ENCODE measurements at places on chromosomes 1 and 21.

DNA sequence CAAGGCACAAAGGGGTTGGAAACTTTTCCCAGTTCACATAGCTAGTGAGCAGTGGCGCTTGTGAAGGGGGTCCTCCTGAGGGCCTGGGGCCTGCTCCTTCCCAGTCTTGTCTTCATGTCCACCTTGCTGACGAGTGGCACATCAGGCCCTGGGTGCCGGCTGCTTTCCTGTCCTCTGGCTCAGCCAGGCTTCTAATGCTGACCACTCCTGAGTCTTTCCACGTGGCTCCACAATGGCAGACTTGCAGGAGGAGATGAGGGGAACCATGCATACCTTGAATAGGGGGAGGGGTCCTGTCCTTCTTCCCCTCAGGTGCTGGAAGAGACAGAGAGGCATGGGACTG, 38.7 kb downstream of the MAPKAPK2 start:
- no peak for DNase-seq

GRCh38 chr1:114725230-114725629, 8.7 kb upstream of the NRAS start:
- no peak for DNase-seq

- no peak for DNase-seq
Measured at GRCh38 chr1:64343823-64344190, 126.1 kb upstream of the CACHD1 start.

GRCh38 chr1:188237573-188238348, 1409.0 kb downstream of the PLA2G4A start:
- no peak for DNase-seq

GRCh38 chr1:210787800-210788199, 346.1 kb downstream of the KCNH1 start:
- DNase-seq, result no peak

GRCh38 chr1:244066954-244067716, 16.1 kb downstream of the ZBTB18 start:
- no peak for DNase-seq

GRCh38 chr21:23111070-23111600, 2112.9 kb downstream of the NCAM2 start:
- no peak for DNase-seq

- no peak for DNase-seq
Measured at GRCh38 chr1:161195171-161195570, 3.7 kb downstream of the ADAMTS4 start.

DNA sequence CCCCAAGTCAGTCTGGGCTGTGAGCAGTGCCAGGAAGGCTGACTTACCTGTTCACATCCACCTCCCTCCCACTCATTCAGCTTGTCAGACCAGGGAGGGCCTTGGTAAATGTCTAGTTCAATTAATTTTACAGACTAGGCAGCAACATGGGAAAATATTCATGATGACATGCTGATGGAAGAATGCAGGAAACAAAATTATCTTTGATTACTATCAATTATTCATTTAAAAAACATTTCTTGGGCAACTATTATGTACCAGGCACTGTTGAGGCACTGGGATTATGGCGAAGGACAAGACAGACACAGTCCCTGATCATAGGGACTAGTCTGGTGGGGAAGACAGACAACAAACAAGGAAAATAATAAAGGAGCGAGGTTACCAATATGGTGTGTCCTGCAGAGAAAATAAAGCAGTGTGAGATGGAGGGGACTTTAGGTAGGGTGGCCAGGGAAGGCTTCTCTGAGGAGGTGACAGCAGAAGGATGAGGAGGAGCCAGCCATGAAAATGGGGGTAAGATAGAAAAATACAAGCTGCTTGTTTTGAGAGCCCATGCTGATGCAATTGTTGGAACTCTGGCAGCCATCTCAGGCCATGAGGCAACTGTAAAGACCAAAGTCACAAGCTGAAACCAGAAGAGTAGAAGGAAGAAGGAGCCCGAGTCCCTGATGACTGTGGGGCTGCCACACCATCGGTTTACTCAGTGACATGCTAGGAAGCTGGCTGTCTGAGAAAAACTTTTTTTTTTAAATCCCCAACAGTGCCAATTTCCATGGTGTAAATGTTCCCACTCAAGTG, 14.0 kb downstream of the TRIM62 start:
- no peak for DNase-seq

- no peak for DNase-seq
Measured at GRCh38 chr1:56250809-56251208, 328.6 kb downstream of the PLPP3 start.

GRCh38 chr1:240630409-240630808, 18.5 kb upstream of the GREM2 start:
- no peak for DNase-seq

DNA sequence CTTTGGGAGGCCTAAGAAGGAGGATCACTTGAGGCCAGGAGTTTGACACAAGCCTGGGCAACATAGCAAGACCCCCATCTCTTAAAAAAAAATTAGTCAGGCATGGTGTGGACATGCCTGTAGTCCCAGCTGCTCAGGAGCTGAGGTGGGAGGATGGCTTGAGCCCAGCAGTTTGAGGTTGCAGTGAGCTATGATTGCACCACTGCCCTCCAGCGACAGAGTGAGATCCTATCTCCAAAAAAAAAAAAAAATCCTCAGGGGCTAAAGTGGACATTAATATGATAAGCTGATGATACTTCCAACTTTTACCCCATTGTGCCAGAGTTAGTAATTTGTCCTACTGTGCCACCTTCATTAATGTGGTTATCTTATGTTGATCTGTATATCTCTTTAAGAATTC, 327.8 kb upstream of the FMN2 start:
- no peak for DNase-seq

- no peak for DNase-seq
Measured at GRCh38 chr1:78291418-78291817, 199.4 kb upstream of the PTGFR start.

DNA sequence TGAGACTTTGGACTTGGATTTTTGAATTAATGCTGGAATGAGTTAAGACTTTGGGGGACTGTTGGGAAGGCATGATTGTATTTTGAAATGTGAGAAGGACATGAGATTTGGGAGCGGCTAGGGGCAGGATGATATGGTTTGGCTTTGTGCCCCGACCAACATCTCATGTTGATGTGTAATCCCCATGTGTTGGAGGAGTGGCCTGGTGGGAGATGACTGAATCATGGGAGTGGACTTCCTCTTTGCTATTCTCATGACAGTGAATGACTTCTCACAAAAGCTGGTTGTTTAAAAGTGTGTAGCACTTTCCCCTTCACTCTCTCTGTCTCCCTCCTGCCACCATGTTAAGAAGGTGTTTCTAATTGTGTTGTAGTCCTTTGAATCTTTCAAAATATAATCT, 9.3 kb upstream of the PHGDH start:
- no peak for DNase-seq

DNA sequence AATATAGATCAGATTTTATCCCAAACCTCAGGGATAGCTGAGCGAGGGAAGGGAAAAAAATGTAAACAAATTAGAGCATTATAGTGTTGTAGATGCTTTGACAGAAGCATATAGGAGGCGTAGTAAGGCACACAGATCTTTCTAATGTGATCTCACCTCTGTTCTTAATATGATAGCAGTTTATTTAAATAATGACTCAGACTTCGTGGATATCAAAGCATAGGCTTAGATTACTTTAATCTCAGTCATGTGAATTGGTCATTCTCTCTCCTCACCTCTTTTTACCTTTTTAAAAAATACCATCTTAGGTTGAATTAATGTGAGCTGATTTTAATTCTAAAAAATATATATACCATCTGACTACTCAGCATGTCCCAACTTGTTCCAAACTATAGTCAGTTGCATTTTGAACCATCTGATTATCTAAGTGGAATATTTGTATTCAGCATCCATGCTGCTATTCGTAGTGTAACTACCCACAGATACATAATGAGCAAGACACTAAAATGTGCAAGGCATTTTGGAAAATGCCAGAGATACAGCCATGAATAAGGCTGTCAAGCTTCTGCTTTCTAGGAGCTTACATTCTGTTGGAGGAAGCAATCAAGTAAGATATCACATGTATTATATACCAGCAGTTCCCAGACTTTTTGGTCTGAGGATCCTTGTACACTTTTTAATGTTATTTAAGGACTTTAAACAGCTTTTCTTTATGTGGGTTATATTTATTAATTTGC, 76.7 kb downstream of the OSBPL9 start:
- DNase-seq, result no peak

DNA sequence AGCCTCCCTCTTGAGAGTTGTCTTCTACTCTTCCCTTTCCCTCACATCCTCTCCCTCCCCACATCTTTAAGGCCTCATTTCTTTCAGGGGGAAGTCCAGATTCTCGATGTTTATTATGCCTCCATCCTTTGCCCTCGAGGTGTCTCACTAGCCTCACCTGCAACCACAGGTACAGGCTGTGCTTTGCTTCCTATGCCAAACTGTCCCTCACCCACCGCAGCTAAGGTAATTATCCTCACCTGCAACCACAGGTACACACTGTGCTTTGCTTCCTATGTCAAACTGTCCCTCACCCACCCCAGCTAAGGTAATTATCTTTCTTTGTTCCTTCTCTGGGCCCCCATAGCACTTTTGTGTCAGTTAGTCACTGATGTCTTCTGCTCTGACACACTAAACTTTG, 328.1 kb upstream of the SNX7 start:
- DNase-seq, result no peak

- peak; percentile 88 for DNase-seq
Measured at GRCh38 chr21:29175408-29176134, 45.1 kb downstream of the MAP3K7CL start.
